ENCODE measurements at places on chromosomes 5 and 9.

DNA sequence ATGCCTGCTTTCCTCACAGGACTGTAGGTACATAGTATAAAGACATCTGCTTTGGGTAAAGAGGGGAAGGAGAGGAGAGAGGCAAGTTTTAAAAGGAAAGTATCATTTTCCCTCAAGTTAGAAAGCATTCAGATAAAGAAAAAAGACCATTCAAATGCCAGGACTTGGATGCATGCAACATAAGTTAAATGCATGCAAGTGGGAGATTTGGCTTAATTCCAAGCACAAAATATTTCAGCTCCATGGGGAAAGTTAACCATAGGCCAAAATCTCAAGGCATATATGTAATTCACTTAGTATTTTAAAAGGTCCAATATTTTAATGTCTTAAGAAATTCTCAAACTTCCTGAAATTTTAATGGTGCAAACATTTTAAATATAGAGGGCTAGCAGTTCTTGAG lies 36.4 kb downstream of the POU5F2 start:
- no peak for DNase-seq

DNA sequence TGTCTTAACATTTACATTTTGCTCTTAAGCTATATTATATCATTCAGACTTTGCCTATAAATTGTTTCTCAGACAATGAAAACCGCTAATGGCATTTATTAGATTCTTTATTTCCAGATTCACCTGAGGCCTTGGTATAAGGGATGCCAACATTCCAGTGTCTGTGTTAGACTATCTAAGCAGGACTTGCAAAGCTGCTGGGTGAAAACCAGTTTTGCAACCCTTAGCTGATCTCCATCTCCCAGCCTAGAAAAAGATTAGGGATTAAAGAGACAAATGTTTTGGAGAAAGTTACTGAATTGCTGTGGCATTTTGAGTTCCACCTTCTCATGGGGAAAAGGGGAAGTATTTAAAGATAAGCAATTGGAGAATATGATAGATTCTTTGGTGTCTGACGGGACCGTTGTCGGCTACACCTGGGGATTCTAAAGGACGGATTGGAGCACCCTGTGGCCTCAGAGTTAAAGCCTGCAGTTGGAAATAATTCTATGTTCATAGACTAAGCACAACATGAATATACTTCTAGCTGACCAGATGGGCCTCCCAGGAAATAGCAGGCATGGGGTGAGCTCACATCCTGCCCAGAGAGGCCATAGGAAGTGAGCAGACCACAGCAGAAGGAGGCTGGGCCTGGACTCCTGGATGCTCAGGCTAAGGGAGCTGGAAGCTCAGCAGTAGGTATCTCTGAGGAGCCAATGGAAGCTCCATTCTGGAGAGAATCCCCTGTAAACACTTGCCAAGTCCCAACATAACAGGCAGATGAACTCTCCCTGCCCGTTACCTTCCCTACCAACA lies 21.8 kb downstream of the ENTREP1 start:
- no peak for DNase-seq

- peak; percentile 28 for DNase-seq
Observed at GRCh38 chr9:96150324-96151227, 151.4 kb downstream of the HSD17B3 start.

GRCh38 chr9:4168526-4168925 lies 131.3 kb downstream of the GLIS3 start:
- no peak for DNase-seq

GRCh38 chr5:21910731-21911130 lies 942.4 kb downstream of the CDH12 start:
- no peak for DNase-seq

DNA sequence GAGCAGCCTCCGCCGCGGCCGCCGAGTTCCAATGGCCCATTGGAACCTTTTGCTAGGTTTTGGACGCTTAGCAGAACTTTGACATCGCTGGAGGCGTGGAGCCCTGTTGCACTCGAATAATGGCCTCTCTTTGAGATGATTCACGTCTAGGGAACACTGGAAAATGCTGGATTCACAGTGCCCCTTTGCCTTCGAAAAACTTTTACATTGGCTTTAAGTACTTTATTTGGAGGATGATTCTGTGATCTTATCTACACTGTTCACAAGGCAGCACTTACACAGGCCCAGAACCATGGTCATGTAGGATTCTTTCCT lies 536 bp upstream of the PPIC start:
- DNase-seq = no peak

DNA sequence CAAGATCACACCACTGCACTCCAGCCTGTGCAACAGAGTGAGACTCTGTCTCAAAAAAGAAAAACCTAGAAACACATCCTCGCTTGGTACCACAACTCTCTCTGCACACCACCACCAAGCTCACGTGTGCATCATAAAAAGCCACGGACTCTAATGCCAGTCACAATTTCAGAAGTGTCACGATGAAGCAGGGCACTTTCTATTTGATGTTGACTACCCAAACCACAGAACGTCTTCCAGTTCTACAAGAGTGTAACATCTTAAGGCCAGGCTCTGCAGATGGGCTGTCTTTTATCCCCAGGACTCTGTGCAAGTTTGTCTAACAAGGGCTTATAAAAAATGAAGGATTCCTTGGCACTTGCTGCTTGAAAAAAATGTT lies 22.9 kb downstream of the GFPT2 start:
- no peak for DNase-seq

- DNase-seq = no peak
Observed at GRCh38 chr5:21121213-21121612, 1133.2 kb upstream of the CDH18 start.

DNA sequence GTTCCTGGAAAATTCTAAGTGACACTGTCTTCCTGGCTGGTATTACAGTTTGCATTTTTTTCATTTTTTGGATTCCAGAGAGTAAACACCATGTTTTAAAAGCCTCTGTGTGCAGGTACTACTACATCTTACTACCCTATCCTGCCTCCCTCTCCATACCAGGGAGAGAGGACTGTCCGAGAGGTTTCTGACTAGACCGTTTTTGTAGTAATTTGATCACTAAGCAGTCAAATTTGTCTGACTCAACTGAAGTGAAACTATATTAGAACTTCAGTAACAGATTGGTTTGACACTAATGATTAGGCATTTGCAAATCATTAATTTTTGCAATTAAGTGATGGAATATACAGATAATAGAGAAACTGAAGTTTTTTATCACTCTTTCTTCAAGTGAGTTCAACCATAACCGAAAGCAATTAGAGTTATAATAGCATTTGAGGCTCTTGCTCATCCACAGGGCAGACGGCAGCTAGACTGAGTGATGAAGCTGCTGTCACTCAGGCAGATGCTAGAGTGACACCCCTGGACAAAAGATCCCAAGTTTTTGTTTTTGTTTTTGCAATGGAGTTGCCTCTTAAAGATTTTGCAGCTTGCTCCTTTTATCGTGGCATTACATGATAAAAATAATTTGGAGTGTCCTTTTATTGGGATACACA lies 44.3 kb downstream of the SMARCA2 start:
- DNase-seq = no peak

DNA sequence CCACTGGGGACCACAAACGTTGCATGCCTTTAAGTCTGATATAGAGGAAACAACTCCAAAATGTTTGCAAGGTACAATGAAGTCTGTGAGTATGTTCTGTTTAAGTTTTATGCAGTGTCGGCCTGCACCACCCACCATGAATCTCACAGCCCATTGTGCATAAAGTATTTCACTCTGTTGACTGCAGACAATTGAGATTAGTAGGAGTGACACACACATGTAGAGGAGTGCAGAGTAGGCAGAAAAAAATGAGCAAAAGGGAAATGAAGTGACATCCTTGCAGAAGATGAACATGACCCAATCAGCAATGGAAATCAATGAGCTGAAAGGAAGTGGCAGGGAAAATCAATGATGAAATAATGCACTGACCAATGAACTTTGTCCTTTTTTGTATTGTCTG lies 315.6 kb upstream of the PTPRD start:
- no peak for DNase-seq

GRCh38 chr5:116265471-116265870 lies 180.6 kb downstream of the COMMD10 start:
- DNase-seq = no peak

DNA sequence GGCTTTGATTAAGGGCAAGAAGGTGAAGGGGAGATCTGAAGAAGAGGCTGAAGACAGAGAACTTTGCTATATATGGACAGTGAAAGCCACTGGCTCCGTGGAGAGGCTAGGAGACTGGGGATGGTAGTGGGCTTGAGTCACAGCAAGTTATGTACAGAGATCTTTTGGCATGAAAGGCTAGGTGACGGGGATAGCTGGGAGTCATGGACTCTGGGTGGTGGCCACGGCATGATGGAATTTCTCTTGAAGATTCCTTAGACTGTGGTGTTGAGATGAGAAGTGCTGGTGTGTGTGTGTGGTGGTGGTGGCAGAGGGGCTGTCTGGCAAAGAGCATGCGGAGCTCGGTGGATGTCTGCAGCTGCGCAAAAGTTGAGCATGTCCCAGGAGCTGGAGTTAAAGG lies 120.6 kb upstream of the STC2 start:
- no peak for DNase-seq

DNA sequence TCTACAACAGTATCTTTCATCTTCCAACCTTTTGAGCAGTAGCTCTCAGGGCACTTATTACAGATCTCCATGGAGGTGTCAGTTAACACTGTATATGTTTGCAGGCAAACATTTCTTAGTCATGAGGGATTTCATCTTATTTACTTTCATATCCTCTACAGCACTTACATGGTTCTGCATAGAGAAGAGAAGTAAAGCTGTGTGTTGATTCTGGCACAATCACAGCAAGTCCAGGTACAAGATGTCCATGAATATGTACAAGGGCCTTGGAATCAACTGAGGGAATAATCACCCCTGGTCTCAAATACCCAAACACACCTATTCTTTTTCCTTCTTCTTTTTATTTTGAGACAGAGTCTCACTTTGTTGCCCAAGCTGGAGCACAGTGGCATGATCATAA lies 142.0 kb upstream of the TRPM3 start:
- no peak for DNase-seq

GRCh38 chr5:80959768-80960442 lies at the start of gene RASGRF2:
Gene RASGRF2 (plus strand): TSS chr5:80960363. CDS start chr5:80960739, 376 bp downstream.
- no peak for DNase-seq

GRCh38 chr9:135815830-135816650 lies 91.3 kb downstream of the CAMSAP1 start:
- DNase-seq = no peak

- no peak for DNase-seq
Observed at GRCh38 chr9:115951977-115952376, 201.6 kb upstream of the PAPPA start.
